ENCODE measurements at places on chromosomes 1 and 21.
A peak's percentile ranks its signal among the peaks of the same experiment; 100 is the strongest.

- DNase-seq, result no peak
Measured at GRCh38 chr1:156860628-156861423, at the start of gene NTRK1. TSS of gene NTRK1 (plus strand) at chr1:156860865. CDS start at chr1:156860935, 70 bp downstream.

DNA sequence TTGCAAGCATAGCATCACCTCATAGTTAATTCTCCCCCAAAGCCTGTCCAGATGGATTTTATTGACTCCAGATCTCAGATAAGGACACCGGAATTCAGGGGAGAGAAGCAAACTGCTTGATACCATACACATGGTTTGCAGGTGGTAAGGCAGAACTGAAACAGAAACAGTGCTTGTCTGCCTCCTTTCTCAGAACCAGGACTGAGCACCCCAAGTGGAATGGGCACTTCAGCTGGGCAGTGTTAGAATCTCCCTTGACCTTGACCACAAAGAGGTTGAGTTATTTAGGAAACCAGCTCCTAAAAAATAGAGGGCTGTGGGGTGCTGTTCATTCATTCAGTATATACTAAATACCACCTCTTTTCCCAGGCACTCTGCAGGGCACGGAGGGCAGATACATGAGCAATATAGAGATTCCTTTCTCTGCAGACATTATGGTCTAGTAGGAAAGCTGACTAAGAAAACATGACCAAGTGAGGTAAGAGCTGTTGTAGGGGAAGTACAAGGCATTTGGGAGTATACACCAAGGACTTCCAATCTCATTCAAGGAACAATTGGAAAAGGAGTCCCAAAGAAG lies 185.2 kb downstream of the C1orf94 start:
- no peak for DNase-seq

- no peak for DNase-seq
Measured at GRCh38 chr1:1907098-1907736, 7.8 kb upstream of the CALML6 start.

- DNase-seq, result no peak
Measured at GRCh38 chr1:160021376-160022074, 10.3 kb downstream of the PIGM start.

- no peak for DNase-seq
Measured at GRCh38 chr1:156477526-156478249, 22.9 kb downstream of the MEF2D start.

GRCh38 chr1:227542153-227543120 lies 20.9 kb upstream of the ZNF678 start:
- peak; percentile 78 for DNase-seq

GRCh38 chr21:45325206-45326168 lies 37.8 kb upstream of the POFUT2 start:
- no peak for DNase-seq

DNA sequence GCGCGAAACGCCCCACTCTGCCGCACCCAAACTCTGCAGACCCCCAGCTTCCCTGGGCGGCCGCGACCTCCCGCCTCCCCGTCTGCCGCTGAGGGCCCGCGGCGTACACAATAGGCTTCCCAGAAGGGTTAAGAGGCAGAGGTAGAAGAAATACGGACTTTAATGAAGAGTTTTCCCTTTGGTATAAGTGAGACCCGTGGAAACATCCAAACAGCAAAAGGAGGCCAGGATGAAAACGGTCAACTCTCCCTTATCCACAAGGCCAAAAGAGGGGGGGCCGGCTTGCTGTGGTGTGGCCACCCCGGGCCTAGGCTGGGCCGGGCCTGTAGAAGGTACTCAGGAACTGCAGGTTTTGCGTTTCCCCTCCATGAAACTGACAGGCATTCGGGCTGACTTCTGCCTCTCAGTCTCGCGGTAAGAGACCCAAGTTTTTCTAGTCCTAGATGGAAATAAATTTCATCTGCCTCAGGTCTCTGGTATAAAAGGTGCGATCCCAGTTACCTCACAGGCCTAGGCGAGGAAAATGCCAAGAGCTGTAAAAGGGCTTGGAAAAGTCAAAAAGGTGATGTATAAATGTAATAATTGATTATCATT lies 671 bp upstream of the PYGO2 start:
- DNase-seq, result no peak

DNA sequence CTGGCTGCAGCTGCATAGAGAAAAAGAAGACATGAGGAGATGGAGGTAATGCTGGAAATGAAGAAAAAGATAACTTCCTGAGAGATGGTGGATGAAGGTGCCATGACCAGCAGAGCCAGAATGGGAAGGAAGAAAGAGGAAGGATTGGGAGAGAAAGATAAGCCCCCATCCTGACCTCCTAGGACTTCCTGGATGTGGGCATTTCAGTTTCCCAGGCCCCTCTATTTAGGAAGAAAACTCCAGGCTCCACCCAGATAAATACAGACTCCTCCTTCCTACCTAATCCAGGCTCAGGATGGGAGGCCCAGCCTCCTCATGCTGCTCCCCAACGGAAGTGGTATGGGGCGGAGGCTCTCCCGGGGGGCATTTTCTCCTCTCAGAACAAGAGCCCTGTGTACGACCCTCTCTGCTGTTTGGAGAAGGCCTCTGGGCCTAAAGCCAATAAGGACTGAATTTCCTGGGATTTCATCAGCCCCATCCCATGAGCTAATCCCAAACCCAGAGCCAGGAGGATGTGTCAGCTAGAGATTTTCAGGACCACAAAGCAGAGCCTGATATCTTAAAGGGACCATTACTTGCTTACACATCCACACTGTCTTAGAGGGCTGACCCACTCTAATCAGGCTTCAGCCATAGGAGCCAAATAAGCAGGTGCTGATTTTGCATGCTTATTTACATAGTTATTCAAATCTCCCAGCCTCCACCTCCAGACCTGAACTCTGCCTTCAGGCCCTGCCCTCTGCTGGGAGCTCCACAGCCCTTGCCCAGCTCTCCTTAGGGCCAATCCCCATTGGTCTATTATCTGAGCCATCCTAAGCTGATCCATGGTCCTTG lies 5.1 kb upstream of the ARHGEF2 start:
- no peak for DNase-seq

DNA sequence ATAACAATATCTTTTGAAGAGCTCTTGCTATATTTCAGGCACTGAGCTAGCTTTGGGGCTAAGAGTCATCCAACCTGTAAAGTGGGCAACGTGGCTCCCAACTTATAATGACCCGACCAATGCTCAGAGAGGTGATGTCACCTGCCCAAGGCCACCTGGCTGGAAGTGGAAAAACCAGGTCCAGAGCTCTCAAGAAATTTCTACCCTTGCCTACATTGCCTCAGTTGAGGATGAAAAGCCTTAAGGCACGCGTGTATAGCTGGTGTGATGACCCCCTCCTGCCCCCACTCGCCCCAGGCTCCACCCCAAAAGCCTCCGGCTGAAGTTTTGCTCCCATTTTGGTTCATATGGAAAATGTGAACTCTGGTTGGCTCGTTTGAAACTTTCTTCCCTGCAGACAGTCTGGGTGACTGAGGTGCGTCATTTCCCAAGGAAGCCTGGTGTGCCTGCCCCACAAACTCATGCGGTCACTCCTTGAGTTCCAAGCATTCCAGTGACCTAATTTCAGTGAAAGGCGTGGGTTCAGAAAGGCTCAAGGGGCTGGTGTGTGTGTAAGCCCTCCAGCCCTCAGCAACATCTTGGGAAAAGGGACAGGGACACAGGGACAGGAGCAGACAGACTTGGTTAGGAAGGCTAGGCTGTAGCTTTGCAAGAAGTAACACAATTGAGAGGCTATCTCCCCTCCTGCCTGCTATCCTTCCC lies 20.5 kb downstream of the HTR1D start:
- DNase-seq, result no peak

- DNase-seq, result no peak
Measured at GRCh38 chr1:15100121-15100879, 53.2 kb upstream of the TMEM51 start.

GRCh38 chr1:171138980-171139379 lies 46.1 kb upstream of the FMO2 start:
- no peak for DNase-seq

- no peak for DNase-seq
Measured at GRCh38 chr1:183946320-183946613, 91.3 kb downstream of the COLGALT2 start.

DNA sequence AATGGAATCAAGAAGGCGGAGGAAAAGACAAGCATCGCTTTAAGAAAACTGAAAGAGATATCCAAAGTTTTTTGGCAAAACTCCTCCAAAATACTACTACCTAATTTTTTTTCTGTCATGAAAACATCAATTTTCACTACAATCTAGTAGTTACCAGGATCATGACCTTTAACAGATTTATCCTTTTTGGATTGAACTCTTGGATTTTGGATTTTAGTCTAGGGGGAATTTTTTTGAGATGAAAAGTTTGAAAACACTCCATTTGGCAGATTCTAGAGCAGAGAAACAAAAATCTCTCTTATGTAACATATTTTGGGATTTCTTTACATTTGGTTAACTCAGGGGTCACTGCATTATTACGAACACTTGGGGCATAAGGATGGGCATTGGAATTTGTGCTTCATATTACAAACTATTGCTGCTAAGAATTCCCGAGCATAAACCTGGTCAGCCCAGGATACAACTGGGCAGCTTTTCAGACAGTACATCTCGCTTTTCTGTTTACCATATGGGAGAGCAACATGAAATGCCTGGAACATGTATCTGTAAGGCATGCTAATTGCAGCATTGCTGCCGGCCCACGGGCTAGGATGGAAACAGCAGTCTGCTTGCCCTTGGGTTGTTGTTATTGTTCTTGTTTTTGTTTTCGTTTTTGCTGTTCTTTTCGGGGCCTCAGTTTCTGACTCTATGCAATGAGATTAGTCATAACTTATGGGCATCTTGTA lies 264.3 kb downstream of the RHOU start:
- no peak for DNase-seq

GRCh38 chr1:40840526-40841323 lies 21.4 kb downstream of the CITED4 start:
- DNase-seq, result no peak

- no peak for DNase-seq
Measured at GRCh38 chr1:48114596-48115382, 107.7 kb upstream of the SLC5A9 start.

GRCh38 chr1:111622166-111622565 lies 2.6 kb downstream of the RAP1A start:
- DNase-seq, result no peak

- DNase-seq, result no peak
Measured at GRCh38 chr1:41661428-41662060, 177.1 kb upstream of the EDN2 start.

GRCh38 chr21:26047279-26047967 lies 123.1 kb downstream of the APP start:
- no peak for DNase-seq

GRCh38 chr21:25107708-25108107 lies 499.6 kb downstream of the MRPL39 start:
- DNase-seq, result no peak

DNA sequence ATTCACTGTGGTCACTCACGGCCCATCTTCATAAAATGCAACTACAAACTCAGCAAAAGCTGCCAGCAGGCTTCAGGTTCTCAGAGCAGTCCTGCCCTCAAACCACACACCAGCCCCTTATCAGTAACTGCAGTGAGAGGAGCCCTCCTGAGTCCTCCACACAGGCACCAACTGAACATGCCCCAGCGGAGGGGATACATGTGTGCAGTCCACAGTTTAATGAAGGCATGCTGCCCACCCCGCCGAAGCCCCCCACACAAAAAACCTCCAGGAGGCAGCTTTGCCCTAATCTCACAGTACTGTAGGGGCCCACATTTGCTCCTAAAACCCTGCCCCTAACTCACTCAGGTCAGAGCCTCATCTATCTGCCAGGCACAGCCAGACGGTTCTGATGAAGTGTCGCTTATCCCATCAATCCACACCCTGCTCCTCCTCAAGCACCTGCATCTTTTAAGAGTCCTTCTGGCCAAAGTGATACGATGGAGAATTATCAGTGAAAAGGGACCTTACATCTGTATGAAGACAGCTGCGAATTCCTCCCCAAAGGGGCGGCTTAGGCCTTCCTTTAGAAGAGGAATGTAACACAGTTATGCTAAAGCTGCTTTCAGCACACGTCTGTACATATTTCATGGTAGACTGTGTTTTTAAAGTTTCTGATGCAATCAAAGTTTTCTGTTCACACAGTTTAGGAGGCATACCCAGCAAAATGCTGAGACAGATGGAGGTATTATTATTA lies 3.5 kb downstream of the ABCB10 start:
- DNase-seq, result no peak

- peak; percentile 61 for DNase-seq
Measured at GRCh38 chr1:27296773-27297291, 25.1 kb upstream of the TMEM222 start.

DNA sequence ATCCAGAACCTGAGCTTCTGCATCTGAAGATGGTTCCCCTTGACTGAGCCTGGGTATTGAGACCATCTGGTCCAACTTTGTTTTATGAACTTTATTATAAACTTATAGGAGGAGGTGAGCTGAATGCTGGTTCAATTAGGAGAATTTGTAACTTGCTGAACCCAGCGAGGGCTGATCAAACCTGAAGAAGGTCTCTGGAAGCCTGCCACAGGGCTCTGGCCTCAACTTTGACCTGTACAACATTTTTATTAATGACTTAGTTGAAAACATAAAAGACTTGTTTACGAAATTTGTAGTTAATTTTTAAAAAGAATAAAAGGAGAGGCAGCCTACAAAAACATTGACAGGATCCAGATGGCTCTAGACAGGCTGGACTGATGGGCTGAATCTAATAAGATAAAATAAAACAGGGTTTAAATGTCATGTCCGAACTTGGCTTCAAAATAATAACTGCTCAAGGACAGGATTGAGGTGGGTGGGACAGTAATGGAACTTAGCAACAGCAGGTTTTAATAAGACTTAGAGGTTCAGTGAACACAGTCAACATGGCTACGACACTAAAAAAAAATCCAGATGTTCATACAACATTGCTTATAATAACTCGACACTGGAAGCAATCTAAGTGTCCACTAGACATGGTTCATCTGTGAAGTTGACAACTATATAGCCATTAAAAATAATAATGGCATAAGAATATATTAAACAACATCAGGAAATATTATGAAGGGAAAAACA lies 53.4 kb upstream of the GJB5 start:
- no peak for DNase-seq

DNA sequence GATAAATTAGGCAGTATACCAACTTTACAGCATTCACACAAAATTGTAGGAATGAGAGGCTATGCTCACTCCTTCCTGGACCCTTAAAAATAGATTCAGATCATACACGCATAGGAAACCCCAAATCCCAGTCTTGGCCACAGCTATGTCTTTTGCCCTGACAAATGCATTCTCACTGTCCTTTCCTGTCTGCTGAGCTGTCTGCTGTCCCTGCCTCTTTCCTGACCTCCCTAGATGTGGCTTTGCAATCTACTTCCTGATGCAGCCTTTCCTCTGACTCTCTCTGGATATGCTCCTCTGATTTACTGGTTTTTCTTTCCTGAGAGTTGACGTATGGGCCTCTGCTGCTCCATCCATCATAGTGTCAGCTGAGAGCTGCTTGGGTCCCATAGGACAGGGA lies 59.8 kb upstream of the SLC35F3 start:
- no peak for DNase-seq

GRCh38 chr1:40396420-40396819 lies 22.9 kb downstream of the SMAP2 start:
- DNase-seq, result no peak

GRCh38 chr1:8137481-8138244 lies 111.6 kb upstream of the ERRFI1 start:
- no peak for DNase-seq

DNA sequence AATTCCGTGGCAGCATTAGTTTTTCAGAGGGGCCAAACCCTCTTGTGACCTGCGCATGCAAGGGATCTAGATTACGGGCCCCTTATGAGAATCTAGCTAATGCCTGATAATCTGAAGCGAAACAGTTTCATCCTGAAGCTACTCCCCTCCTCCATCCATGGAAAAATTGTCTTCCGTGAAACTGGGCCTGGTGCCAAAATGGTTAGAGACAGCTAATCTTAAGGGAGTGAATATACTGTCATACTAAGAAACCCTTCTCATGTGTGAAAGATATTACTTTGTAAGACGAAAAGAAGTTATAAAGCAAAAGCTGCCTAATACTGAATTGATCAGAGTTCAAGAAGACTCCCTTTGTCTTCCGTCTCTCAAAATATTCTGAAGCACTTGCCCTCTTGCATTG lies 166.3 kb downstream of the DUSP10 start:
- no peak for DNase-seq

All from stimulated activated CD4-positive, alpha-beta T cell treated with anti-CD3 and anti-CD28 coated beads, Interleukin-1b, Interleukin-23, amount 100 ng/mL, for 1 hour (primary cell).